IMR-90 (cell line): ENCODE measurements at places on chromosomes 11 and 22.

DNA sequence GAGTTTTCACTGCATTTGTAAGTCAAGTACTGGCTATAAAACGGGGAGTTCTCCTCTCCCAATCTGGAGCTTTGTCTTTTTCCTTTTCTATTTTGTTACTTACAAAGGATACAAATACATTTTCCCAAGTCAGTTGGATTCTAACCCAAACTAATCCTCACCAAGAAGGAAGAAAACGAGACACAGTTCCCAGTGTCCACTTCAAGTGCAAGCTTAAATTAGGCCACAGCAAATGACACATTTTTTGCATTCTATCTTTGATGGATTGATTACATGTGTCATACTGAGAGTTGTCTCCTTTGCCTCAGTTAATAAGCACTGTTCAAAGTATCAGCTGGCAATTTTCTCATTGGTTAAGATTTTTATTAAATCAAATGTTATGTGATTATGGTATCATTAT lies 296.7 kb upstream of the ANO5 start:
- no peak for DNase-seq

GRCh38 chr11:61828379-61828628 lies 204 bp downstream of the FADS2 start:
- DNase-seq = no peak

DNA sequence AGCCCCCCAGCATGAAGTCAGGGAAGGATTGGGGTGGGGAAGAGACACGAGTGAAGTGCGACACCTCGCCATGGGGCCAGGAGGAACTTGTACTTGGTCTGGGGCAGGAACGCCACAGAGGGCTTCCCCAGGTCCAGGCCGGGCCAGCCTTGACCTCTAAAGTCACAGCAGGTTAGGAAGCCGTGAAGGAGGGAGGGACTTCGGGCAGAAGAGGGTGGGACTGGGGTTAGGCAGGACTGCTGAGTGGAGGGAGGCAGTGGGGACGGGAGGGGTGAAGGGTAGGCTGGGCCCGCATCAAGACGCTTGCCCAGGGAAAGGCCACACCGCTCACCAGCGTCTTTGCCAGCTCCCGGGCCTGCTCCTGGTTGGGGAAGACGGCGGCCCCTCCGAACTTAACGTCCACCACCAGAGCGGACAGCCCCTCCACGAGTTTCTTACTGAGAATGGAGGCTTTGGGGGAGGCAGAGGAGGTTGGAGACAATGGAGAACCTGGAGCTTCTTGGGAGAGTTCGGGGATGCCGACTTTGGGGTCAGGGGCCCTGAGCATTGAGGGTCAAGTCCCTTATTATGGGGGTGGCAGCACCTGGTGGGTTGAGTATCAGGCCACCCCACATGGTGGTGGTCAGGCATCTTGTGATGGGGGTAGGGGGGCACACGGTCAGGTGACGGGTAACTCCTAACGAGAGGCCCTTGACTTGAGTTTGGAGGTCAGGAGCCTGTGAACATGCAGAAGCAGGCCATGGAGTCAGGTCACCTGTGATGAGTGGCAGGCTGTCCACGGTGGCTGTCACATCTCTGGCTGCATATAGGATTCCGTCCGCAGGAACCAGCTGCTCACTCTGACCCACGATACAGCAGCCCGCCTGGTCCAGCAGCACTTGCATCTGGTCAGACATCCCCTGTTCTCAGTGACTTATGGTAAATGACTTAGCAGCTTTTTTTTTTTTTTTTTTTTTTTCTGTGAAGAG lies 1.7 kb upstream of the SCO2 start:
- DNase-seq = no peak

- DNase-seq = no peak
Observed at GRCh38 chr11:71554996-71555395, 6.8 kb downstream of the KRTAP5-9 start.

DNA sequence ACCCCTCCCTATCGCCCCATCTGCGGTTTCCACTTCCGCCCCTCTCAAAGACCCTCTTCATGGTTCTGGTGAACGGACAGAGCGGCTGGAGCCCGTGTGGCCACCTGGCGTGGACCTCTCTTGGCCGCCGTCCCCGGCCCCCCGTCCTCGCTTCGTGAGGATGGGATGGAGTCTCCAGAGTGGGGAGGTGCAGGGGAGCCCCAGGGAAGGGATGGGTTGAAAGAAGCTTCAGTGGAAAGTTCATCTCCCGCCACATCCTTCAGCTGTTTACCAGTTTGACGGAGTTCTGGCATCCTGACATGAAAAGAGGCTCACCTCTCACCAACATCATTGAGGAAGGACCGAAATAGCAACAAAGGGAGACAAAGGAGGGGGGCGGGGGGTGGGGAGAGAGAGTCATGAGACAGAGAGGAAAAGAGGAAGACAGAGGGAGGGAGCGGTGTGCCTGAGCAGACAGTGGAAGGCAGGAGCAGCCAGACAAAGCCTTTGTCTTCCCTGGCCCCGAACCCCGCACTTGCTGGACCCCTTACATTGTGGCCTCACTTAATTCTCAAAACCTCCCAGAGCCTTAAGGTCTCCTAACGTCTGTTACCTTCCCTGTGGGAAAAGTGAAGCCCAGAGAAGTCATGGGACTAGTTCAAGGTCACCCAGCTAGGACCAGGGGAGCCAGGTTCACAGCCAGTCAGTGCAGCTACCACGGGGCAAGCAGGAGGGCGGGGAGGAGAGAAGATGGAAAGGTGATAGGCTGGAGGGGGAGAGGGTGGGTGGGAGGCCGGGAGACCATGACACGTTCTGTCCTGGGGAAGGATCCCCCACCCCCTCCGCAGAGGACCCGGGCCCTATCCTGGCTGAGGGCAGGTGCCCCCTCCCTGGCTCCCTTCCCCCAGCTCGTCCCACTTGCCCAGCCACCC lies 54.9 kb downstream of the CD6 start:
- no peak for DNase-seq

- no peak for DNase-seq
Observed at GRCh38 chr11:122157653-122158161, 41.7 kb upstream of the BLID start.

DNA sequence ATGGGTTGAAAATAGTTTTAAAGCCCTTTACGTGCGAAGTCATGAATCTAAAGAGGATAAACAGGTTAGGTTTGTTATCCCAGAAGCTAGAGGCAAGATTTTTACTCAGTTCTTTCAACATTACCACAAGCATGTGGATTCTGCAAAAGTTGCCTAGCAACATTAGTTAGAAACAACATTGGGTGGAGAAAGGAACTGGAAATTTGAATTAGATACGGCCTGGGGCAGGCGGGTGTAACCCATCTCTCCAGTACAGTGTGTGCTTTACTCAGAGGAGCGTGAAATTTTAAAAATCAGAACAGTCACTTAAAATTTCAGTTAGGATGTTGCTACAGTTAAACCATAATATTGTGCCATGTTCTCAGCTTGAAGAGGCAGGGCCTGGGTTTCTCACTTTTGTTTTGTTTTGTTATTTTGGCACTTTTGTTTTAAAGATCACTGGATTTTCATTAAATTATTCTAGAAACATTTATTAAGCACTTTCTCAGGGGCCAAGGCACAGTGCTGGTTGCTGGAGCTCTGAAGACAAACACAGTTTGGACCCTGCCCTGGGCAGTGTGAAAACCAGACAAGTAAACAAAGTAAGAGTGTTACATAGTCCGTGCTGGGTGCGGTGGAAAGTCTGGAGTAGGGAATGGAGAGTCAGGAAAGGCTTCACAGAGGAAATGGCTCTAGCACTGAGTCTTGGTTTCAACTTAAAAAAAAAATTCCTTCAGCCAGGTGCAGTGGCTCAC lies 4.4 kb upstream of the WEE1 start:
- DNase-seq = peak; percentile 89

DNA sequence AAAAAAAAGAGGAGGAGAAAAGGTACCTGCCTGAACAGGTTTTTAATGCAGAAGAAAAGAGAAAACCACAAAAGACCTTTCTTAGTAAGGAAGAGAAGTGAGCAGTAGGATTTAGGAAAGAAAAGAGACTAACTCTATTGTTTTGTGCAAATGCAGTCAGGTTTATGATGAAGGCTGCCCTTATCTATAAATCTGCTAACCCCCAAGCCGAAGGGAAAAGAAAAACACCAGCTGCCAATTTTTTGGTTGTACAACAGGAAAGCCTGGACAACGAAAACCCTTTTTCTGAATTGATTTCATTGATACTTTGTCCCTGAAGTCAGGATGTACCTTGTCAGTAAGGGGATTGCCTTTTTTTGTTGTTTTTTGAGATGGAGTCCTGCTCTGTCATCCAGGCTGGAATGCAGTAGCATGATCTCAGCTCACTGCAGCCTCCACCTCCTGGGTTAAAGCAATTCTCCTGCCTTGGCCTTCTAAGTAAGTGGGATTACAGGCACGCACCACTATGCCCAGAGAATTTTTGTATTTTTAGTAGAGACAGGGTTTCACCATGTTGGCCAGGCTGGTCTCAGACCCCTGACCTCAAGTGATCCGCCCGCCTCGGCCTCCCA lies 21.2 kb downstream of the POLD4 start:
- peak; percentile 22 for DNase-seq
